ENCODE measurements at places on chromosomes 12 and 14. TPM values are rescaled to one million over a fixed set of nuclear protein-coding genes. Genes with fewer than 3 reads are reported as not detected.

GRCh38 chr14:54574528-54574927 is 7.6 kb downstream of the SAMD4A start:
- no peak for DNase-seq

GRCh38 chr12:83629931-83630330 is 943.2 kb downstream of the TMTC2 start:
- no peak for DNase-seq

GRCh38 chr12:94676922-94677321 is 26.6 kb upstream of the TMCC3 start:
- no peak for DNase-seq

ITGB7 gene
- 353 TPM for total RNA-seq

DNA sequence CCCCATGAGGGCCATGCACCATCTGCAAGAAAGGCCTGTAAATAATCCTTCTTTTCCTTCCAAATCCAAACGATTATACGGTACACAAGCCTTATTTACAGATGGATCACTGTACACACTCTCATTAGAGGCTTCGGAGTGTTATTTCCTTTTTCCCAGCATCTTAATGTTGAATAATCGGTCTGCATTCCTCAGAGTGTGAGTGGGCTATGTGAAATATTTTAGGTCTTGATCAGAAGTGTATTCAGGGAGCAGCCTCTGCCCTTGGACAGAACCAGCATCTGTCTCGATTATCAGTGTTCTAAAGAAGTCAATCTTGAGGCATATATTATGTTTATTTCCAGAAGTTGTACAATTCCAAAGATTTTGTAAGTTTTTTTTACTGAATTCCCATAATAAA is 340.6 kb downstream of the SEC23A start:
- no peak for DNase-seq

- DNase-seq: no peak
Observed at GRCh38 chr12:28550757-28551704, 360.8 kb downstream of the CCDC91 start.

GRCh38 chr14:37230551-37231194 is 32.9 kb downstream of the MIPOL1 start:
- no peak for DNase-seq

- DNase-seq: no peak
Observed at GRCh38 chr14:82896476-82896875, 1362.8 kb upstream of the SEL1L start.

DNA sequence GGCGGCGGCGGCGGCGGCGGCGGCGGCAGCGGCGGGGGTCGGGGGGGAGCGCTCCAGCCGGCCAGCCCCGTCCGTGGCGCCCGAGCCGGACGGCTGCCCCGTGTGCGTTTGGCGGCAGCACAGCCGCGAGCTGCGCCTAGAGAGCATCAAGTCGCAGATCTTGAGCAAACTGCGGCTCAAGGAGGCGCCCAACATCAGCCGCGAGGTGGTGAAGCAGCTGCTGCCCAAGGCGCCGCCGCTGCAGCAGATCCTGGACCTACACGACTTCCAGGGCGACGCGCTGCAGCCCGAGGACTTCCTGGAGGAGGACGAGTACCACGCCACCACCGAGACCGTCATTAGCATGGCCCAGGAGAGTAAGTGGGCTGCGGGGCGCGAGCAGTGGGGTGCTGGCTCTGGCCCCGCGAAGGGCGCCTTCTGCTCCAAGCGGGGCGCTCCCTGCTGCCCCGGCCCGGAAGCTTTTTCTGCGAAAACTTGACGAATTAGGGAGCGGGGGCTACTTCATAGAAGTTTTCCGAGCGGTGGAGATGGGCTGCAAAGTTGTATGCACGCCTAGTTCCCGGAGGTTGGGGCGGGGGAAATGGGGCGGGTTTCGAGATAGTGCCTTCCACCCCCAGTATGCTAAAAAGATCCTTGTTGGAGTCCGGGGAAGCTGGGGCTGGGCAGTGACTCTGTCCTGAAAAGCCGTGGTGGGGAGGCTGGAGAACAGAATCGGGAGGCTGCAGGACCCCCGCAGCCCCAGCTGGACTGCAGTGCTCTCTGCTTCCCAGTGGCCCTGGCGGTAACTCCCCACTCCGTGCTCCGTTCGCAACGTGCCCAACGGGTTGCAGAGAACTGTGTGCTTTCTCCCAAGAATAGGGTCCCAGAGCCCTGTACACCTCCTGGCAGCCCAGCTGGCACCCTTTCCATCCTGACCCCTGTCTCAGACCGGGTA is 751 bp downstream of the GDF11 start:
- DNase-seq: peak; percentile 50

DNA sequence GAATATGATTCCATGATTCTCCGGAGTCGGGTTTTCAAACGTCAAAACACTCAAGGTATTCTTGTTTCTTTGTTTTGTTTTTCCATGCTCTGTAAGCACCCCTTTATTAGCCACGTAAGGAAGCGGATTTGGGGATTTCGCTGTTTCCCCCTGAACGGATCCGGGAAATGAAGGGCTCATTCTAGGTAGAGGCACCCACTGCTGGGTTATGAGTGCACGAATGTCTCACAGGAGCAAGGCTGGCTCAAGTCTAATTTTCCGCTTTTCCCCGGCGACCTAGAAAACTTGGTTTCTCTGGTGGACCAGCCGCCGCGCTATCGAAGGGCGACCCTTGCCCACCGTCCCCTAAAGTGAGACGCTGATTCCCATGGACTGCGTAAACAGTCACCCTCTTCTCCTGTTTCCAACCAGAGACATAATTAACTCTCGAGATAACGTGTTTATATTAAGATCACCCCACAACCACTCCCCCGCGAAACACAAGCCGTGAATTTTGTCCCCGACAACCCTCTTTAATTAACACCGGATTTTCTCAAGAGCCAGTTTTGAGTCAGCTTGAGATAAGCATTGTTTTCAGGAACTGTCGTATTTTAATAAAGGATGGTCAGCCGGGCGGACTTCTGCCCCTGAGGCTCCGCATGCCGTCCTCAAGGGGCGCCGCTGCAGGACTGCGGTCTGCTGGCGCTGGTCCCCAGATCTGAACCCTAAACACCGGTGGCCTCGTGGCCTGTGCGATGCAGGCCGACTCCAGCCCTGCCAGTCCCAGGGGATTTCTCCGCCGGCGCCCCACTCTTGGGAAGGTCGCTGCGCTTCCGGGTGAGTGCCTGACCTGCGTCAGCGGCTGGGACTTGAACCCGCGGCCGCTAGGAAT is 515 bp upstream of the ABCC9 start:
- no peak for DNase-seq

DNA sequence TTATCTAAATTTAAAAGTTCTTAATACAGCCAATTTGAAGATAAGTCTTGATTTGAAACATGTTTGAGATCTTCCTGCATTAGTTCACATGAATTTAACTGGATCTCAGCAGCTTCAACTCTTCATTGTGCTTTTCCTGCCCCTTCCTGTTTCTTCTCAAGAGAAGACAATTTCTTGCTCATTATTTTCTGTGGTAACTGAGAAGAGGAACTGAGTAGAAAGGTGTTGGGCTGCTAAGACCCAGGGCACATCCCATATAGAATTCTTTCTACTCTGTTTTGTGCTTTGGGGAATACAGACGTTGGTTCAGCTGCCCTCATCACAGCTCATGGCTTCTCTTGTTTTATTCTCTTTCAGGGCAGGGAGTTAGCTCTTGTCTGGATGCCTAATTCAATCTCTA is 110.2 kb downstream of the SNAPC1 start:
- DNase-seq: no peak

GRCh38 chr12:19597167-19598026 is 158.1 kb downstream of the AEBP2 start:
- no peak for DNase-seq

TAS2R19 gene
- total RNA-seq: 3.9 TPM

Measured in naive thymus-derived CD8-positive, alpha-beta T cell (primary cell).